Immature natural killer cell (primary cell): ENCODE measurements at places on chromosomes 1 and 21.

DNA sequence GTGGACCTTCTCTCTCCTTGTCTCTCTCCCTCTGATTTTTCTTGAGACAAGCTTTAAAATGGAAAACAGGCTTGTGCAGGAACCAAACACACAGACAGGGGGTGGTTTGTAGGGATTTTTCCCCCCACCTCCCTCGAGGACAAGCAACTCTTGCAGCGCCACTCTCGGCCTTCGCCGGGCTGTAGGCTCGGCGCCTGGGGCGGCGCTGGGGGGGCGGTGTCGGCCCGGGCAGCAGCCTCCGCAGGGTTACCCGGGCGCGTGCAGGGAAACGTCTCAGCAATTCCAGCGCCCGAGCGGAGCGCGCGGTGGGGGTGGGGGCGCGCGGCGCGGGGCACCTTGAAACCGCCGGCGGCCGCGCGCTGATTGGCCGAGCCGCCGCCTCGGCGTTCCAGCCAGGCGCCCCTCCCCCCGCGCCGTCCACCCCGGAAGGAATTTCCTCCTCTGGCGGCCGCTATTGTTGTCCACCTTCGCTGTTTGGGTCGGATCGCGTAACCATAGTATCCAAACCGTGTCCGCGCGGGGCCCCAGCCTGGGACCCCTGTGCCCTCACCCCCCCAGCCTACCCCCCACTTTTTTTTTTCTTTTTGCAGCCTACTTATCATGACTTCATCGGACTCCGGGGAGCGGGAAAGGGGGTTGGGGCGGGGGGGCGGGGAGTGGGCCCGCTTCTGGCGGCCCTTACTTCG is 59.8 kb upstream of the ACOT11 start:
- peak; percentile 83 for DNase-seq

DNA sequence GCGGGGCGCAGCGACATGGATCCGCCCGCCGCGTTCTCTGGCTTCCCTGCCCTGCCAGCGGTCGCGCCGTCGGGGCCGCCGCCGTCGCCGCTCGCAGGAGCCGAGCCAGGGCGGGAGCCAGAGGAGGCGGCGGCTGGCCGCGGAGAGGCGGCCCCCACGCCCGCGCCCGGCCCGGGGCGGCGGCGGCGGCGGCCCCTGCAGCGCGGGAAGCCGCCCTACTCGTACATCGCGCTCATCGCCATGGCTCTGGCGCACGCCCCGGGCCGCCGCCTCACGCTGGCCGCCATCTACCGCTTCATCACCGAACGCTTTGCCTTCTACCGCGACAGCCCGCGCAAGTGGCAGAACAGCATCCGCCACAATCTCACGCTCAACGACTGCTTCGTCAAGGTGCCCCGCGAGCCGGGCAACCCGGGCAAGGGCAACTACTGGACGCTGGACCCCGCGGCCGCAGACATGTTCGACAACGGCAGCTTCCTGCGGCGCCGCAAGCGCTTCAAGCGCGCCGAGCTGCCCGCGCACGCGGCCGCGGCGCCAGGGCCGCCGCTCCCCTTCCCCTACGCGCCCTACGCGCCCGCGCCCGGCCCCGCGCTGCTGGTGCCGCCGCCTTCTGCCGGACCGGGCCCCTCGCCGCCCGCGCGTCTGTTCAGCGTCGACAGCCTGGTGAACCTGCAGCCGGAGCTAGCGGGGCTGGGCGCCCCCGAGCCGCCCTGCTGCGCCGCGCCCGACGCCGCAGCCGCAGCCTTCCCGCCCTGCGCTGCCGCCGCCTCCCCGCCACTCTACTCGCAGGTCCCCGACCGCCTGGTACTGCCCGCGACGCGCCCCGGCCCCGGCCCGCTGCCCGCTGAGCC is 459 bp downstream of the FOXE3 start:
- DNase-seq = no peak

GRCh38 chr21:33198346-33199099 is 31.2 kb upstream of the IFNAR2 start:
- DNase-seq = no peak

GRCh38 chr1:63073309-63074306 is 248.8 kb upstream of the FOXD3 start:
- DNase-seq = no peak

DNA sequence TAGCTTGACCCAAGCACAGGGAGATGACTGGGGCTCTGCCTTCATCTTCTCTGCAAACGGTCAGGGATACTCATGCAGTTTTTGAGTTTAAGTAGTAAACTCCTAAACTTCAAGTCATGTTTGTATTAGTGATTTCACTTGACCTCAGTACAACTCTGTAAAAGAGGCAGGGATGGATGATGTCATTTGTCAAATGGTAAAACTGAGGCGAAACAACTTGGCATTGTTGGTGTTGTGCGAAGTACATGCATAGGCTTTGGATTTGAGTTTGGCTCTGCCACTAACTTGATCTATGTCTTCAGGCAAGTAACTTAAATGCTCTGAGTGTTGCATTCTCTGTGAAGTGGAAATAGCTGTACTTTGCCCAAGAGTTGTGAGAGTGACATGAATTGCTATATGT is 42.7 kb downstream of the WNT4 start:
- DNase-seq = no peak

GRCh38 chr1:29531596-29531995 is 295.3 kb downstream of the PTPRU start:
- no peak for DNase-seq

GRCh38 chr1:53337499-53337898 is 9.6 kb upstream of the LRP8 start:
- no peak for DNase-seq

GRCh38 chr1:151131701-151132334 is 14.6 kb downstream of the SEMA6C start:
- DNase-seq = no peak
